ENCODE measurements at places on chromosomes 3 and 15.

GRCh38 chr3:124691599-124691998 lies 38.7 kb upstream of the UMPS start:
- no peak for DNase-seq

GRCh38 chr3:111769110-111769991 lies 89.7 kb upstream of the PHLDB2 start:
- no peak for DNase-seq

DNA sequence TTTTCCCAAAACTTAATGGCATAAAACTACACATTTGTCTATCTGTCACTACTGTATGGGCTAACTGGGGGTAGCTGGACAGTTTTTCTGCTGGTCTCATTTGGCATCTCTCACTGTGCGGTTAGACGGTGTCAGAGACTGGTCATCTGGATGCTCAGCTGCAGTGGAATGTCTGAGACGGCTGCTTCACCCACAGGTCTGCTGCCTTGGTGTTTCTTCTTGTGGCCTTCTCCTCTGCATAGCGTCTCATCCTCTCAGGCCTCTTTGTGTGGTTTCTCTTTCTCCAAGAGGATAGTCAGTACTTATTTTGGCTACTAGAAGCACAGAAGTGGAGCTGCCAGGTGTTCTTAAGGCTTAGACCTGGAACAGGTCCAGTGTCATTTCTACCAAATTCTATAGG lies 35.9 kb upstream of the GOLGA6L9 start:
- no peak for DNase-seq

DNA sequence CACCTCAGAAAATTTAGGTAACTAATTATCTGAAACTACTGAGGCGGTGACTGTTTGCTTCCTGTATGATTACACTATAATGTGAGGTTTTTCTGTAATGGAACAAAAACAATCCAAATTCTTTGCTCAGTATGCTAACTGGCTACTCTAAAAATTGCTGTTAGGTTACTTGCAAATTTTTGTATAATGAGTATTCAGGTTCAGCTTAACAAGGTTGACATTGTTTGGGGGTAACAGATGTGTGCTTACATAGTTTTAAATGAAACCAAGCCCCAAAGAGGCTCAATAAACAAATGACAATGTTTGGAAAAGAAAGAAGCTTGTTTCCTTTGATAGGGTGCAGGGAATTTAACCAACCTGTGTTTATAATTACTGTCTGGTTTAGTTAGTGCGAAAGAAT lies 414.5 kb upstream of the MDFIC2 start:
- DNase-seq, result no peak

DNA sequence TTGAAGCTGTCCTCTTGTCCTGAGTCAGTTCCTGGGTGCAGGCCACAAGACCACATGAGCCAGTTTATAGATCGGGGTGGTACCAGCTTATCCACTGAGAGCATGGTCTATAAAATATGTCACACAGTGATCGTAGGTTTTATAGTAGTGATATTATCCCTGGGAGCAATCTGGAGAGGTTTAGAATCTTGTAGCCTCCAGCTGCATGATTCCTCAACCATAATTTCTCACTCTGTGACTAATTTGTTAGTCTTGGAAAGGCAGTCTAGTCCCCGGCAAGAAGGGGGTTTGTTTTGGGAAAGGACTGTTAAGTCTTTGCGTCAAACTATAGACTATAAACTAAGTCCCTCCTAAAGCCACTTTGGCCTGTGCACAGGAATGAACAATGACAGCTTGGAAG lies 693.0 kb upstream of the CADM2 start:
- no peak for DNase-seq

DNA sequence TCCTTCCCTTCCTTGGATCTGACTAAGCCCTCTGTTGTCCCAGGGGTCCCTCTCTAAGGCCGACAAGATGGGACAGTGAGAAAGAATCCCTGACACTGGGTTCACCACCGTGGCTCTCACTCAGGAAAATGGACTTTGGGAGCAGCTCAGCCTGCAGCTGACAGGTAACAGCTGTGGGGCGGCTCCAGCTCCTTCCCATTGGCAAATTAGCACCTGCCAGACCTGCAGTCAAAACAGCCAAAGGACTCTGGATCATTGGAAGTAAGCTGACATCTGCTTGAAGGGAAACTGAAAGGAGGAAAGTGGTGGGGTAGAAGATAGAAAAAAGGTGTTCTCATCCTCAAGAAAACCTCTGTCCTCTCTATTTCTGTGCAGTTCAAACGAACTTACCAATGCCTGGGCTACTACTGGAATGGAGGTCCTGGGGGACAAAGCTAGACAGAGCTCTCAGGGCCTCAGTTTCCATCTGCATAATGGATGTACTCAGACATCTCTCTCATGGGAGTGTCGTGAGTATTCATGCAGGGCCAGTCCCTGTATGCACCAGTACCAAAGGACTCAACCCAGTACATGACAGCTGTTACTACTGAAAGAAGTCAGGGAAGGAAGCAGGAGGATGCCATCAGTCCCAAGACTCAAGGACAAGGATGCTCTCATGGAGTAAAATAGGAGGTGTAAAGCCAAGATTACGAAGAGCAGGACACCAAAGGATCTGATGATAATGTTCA lies 53.6 kb upstream of the DCLK3 start:
- no peak for DNase-seq

GRCh38 chr15:99135194-99135593 lies 30.3 kb downstream of the SYNM start:
- no peak for DNase-seq

- DNase-seq, result no peak
These were observed 35.4 kb downstream of the PCOLCE2 start for GRCh38 chr3:142853270-142854168.

GRCh38 chr15:66614951-66615760 lies 49.4 kb upstream of the LCTL start:
- DNase-seq, result no peak

- DNase-seq, result no peak
These were observed 1.5 kb upstream of the TM4SF19 start for GRCh38 chr3:196339493-196340254.

GRCh38 chr15:65338823-65339222 lies 34.3 kb downstream of the RNU5B-1 start:
- no peak for DNase-seq

- no peak for DNase-seq
These were observed 119.8 kb downstream of the EPHA3 start for GRCh38 chr3:89227218-89227617.

- no peak for DNase-seq
These were observed 647.1 kb downstream of the NTRK3 start for GRCh38 chr15:87609474-87609873.

DNA sequence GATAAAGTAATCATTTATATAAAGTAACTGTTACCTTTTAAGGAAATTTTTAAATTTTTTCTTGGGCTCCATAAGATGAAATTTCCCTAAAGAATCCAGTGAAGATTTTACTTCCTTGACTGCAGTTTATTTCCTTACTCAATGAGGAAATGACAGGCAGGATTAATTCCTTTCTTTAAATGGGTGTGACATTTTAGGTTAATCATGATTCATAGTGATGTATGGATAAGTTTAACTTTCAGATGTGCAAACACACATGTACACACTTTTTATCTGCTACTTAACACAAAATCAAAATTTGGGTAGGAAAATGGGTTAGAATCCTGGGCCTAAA lies 11.2 kb upstream of the LEO1 start:
- DNase-seq, result no peak

GRCh38 chr15:58203537-58203936 lies 65.4 kb downstream of the AQP9 start:
- DNase-seq, result no peak

- no peak for DNase-seq
These were observed 274.4 kb downstream of the NFKBIZ start for GRCh38 chr3:102123590-102124190.

DNA sequence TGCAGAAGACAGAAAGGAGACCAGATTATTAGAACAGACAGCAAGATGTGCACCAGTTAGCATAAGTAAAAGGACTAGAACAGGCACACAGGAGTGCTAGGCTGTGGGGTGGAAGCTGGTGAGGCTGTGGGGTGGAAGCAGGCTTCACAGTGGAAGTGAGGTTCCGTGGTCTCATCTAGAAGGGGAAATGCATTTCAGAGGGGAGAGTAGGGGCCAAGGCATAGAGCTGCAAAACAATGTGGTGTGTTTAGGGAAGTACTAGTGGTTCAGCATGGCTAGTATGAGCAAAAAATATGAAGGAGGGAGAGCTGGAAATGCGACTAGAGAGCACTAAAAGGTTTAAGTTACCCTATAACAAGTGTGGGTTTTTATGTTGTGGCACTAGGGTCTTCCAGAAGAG lies 6.5 kb downstream of the POPDC2 start:
- DNase-seq, result no peak

DNA sequence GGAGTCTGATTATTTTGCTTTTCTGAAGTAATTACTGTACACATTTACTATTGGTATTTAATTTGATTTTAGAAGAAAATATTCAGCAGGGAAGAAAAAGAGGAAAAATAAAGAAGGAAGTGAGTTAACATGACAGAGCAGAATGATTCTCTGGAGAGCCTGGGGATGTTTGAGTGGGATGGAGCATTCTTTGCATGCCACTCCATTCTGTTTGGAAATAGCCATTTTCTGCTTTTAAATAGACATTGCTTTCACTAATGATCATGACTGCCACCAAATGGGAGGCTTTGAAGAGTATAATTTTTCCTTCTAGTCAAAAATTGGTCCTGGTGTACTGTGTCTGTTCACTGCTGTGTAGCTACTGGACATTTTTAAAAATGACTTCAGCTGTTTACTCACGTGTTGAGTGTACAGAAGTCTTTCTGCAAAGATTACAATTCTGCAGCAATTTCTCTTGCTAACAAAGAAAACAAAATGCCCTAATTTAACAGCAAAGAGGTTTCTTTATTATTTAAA lies 196.1 kb downstream of the RYR3 start:
- DNase-seq, result no peak

GRCh38 chr3:178270838-178271237 lies 265.4 kb upstream of the KCNMB2 start:
- DNase-seq, result no peak

DNA sequence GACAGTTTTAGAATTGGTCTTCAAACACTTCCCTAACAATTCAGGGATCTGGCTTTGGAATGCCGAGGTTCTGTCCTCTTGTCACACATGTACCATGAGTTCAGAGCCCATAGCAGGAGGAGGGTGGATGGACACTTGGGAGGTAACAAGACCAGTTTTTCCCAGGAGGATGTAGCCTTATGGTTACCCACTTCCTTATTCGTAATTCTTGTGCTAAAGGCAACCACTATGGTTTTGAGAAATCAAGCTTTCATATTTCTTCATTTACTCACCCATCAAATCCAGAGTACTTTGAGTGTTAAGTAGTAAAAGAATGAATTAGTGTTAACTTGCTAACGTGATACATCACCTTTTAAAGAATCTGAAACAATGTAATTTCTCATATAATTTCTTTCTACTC lies 479.6 kb upstream of the ALCAM start:
- DNase-seq, result no peak

DNA sequence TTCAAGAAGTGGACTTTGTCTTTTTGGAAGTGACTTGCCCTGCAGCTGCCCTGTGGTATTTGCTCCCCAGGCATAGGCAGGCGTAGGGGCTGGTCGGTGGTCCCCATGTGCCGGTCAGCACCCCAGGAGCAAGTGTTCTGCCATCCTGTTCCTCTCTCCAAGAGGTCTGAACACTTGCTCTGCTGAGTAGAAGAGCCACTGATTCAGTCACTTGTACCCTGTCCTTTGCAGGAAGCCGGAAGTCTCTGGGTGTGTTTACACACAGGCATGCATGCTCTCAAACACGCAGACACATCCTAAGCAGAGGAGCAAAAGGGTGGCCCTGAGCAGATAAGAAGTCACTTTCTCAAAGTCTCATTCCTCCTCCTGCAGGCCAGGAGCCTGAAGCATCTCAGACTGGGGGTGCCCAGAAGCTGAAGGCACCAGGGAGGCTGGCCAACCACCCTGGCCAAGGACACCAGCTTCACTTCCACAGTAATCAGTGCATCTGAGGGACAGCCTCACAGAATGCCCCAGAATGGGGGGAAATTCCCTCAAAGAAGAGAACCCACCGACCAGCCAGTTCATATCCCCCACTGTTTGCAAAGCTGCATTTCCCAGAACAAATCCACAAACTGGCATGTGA lies 88.7 kb upstream of the POMGNT2 start:
- peak; percentile 12 for DNase-seq

- no peak for DNase-seq
These were observed 15.7 kb downstream of the LIPC start for GRCh38 chr15:58447271-58448010.

DNA sequence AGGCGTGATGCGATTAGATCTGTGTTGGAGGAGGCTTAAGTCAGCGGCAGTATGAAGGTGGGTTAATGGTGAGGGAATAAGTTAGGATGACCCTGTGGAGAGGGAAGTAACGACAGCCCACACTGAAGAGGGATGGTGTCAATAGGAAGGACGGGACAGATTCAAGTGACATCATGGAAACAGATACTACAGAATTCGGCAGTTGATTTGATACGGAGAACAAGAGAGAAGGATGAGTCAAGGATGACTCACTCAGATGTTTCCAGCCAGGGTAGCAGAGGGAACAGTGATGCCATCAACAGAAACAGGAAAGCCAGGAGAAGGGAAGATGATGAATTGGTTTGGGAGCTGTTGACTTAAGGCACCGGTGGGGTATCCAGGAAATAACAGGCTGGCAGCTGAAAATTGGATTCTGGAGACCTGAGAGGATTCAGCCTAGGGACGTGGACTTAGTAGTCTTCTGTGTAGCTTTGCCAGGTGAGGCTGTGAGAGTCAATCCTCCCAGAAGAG lies 38.0 kb downstream of the SHC4 start:
- DNase-seq, result no peak

DNA sequence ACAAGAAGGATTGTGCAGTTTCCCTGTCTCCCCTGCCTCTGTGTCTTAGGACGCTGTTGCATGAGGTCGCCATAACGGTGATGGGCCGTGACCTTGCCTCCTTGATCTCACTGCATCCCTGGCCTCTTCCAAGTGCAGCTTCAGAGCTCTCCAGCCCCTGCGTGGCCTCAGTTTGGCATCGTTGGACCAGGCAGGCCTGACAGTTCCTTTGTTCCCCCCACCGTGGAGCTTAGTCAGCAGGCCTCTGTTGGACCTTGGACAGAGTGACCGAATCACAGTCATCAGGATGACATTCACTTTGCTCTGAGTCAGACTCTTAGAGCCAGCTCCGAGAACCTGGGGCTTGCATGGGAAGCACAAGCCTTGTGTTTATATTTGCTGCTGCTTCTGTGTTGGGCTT lies 139.4 kb downstream of the OPA1 start:
- DNase-seq, result no peak

- no peak for DNase-seq
These were observed 10.6 kb downstream of the SRGAP3 start for GRCh38 chr3:9238721-9239295.

DNA sequence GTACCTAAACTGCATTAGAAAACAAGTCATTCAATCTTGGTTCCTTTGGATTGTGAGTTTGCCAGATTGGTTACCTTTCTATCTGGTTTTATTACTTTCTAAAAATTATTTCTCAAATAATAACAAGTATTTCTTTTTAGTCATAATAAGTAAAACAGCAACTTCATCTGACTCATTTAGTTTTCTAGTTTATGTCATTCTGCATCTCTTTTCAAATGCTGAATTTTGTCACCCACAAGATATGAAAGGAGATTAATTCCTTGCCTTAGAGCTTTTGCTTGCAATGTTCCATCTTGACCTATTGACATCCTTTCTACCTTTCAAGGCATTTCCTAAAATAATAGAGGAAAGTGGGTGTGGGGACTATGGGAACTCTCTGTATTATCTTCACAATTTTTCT lies 253.6 kb upstream of the PEX5L start:
- DNase-seq, result no peak
